ENCODE measurements at places on chromosomes 5 and 9.

- no peak for DNase-seq
Observed at GRCh38 chr9:36245906-36246305, 12.3 kb downstream of the GNE start.

GRCh38 chr9:126581893-126582292 is 31.8 kb upstream of the LMX1B start:
- no peak for DNase-seq

GRCh38 chr9:36894695-36895310 is 139.3 kb downstream of the PAX5 start:
- DNase-seq, result no peak

- no peak for DNase-seq
Observed at GRCh38 chr5:177440211-177440989, 6.2 kb upstream of the PRR7 start.

GRCh38 chr9:35452481-35452880 is 37.4 kb upstream of the RUSC2 start:
- no peak for DNase-seq

DNA sequence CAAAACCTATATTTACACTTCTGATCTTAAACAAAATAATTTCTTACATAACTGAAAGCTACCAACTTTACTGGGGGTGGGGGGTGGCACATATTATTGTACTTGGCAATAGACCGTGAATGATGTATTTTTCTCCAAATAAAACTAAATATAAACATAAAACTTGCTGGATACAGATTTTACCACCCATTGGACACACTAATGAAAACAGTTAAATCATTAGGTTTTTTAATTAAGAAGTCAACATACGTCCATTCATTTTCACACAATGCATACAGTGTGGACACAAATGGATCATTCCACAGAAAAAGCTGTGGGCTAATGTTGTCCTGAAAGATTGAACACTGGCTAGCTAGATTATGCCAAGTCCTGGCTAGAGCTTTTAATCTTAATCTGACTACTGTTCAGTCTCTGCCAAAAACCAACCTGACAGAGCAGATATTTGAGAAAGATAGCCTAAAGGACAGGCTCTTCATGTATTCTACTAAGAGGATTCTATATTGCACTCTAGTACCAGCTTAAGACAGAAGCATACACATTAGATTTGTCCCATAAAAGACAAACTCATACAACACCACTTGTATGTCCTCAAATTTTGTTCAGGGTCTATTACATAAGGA is 118.1 kb downstream of the SIL1 start:
- DNase-seq, result no peak

- no peak for DNase-seq
Observed at GRCh38 chr9:116313638-116314037, 160.0 kb downstream of the PAPPA start.

GRCh38 chr9:4443439-4443838 is 46.8 kb upstream of the SLC1A1 start:
- no peak for DNase-seq

- no peak for DNase-seq
Observed at GRCh38 chr9:116153765-116154333, at the start of gene PAPPA. PAPPA (plus strand) TSS chr9:116153791; CDS start chr9:116154173, 382 bp downstream.

DNA sequence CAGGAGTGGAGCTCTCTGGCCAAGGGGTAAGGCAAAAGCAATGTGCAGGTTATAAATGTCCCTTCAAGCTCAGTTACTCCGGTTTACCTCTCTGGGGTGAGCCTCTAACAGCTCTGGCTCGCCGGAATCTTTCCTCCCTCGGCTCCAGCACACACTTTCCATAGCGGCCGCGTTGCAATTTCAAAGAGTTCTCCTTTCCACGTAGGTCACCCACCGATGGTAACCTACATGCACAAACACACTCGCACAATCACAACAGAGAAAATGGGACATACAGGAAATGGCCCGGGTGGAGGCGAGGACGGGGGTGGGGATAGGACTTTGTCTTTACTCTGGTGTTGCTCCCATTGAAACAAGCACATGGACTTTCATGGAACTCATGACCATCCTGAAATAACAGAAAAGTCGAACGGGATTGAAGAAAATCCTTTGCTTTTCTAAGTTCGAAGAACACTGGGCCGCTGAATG is 1.2 kb downstream of the LHFPL2 start:
- no peak for DNase-seq

DNA sequence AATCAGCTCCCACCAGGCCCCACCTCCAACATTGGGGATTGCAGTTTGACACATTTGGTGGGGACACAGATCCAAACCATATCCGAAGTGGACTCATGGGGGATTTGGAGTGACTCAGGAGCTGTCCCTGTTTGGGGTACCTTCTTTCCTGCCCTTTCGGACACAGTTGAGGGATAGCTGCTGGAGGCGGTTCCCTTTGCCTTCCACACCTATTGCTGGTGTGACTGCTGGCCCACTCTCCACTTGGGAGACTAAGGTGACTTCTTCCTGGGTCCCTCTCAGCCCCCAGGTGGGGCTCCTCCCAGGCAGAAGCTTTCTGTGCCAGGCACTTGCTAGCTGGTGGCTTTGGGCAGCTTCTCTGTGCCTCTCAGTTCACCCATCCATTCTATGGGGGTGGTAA is 26.6 kb downstream of the LAMC3 start:
- no peak for DNase-seq

All from D341Med (cell line).